Fibroblast of villous mesenchyme (primary cell): ENCODE measurements at places on chromosomes 6 and 20. TPM values are rescaled to one million over a fixed set of nuclear protein-coding genes. Genes with fewer than 3 reads are reported as not detected.

WFDC12 gene
- not detected in 2 replicates for total RNA-seq

SNX9 gene
- 37.6 and 39.6 TPM in 2 replicates for total RNA-seq

THBS2 gene
- 374 and 478 TPM in 2 replicates for total RNA-seq

ASIP gene
- not detected in 2 replicates for total RNA-seq

APMAP gene
- total RNA-seq: 72.2 and 81.2 TPM in 2 replicates

CCN5 gene
- 0.32 and 1.7 TPM in 2 replicates for total RNA-seq

CD24 gene
- total RNA-seq: 1.3 and 4.3 TPM in 2 replicates

ZC2HC1B gene
- not detected in 2 replicates for total RNA-seq

DNA sequence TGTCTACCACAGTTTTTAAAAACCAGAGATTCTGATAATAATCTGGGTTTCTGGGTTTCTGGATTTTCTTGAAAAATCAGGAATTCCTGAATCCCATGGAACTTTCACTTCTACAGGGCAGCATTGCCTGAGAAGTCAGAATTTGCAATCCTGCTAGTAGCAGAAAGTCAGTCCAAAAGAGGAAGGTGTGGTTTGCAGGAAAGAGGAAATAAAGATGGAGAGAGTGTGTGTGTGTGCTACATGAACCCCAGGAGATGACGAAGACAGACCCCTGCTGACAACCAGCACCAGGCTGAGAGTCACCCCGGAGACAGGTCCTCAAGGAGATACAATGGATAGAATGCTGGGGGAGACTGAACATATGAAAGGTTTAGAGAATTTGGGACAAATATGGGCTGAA lies 44.9 kb downstream of the PRND start:
- DNase-seq: no peak

- DNase-seq: peak; percentile 41
Observed at GRCh38 chr6:16438718-16439591, 200.6 kb downstream of the GMPR start.

DNA sequence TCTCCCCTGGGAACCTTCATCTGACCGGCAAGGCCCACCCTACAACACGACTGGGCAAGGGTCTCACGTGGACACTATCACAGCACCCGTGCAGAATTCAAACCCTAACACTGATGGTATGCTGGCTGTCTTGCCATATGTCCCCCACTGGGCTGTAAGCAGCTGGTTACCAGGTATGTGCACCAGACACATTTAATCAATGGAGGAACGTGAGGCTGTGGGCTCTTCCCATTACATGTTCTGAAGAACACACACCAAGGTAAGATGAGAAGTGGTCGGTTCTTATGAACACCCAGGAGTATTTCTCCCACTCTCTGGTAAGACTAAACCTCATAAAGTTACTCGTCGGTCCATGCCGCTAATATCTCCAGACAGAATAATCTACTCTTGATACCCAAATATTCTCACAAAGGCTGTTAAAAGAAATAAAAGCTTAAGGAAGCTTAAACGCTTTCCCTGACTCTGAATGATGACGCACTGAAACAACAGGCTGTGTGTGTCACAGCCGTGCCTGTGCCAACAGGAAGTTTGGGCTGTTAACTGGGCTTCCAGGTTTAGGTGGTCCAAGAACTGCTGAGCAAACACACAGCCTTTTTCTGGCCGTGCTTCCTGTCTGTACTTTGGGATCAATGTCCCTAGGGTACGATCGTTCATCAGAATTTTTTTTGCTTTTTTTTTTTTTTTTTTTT lies 75.3 kb downstream of the SLC23A2 start:
- peak; percentile 88 for DNase-seq

DNA sequence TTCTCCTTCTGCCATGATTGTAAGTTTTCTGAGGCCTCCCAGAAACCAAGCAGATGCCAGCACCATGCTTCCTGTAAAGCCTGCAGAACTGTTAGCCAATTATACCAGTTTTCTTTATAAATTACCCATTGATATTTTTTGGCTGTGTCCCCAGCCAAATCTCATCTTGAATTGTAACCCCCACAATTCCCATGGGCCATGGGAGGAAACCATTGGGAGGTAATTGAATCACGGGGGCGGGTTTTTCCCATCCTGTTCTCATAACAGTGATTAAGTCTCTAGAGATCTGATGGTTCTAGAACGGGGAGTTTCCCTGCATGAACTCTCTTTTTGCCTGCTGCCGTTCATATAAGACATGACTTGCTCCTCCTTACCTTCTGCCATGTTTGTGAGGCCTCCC lies 788.5 kb downstream of the C6orf118 start:
- DNase-seq: no peak

GRCh38 chr6:44850312-44850711 lies 462.8 kb downstream of the CDC5L start:
- no peak for DNase-seq

DNA sequence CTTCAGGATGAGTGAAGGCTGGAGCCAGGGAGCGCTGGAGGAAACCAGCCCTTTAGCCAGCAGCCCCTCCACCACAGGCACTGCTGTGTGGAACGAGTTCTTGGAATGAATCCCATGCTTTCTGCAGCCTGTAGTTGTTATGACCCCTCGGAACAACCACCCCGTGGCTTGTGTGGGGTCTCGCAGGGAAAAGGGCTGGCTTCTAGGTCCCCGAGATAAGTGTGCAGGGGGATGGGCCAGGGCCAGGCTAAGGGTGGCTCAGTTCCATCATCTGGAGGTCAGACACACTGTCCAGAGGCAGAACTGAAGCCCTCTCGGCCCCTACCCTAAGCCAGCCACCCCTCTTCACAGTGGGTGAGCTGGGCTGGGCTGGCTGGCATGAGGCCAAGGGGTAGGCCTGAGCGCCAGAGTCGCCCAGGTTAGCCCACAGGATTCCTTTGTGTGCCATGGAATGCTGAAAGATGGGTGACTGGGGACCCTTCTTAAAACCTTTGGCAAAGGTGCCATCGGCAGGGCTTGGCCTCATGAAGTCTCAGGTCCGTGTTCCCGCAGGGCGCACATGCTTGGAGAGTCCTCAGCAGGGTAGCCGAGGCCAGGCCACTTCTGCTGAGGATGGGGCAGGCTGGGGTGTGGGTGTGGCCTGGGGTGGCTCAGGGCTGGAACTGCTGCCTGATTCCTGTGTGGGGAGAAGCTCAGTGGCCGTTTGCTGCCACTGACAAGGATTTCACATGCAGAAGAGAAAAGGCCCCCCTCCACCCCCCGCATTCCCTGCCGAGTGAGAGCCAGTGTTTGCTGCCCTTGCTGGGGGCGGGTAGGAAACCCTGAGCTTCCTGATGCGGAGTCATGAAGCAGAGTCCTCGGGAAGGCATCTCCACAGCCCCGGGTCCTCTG lies 24.6 kb downstream of the SPATA2 start:
- DNase-seq: no peak

- no peak for DNase-seq
Observed at GRCh38 chr6:29948277-29948676, 5.9 kb downstream of the HLA-A start.

GRCh38 chr20:330233-331149 lies 5.1 kb downstream of the SOX12 start:
- peak; percentile 77 for DNase-seq

GRCh38 chr20:5770231-5770986 lies 20.2 kb downstream of the SHLD1 start:
- DNase-seq: no peak

GRCh38 chr6:12150812-12151432 lies 138.8 kb downstream of the HIVEP1 start:
- DNase-seq: peak; percentile 33

- DNase-seq: peak; percentile 17
Observed at GRCh38 chr6:68778356-68779020, 143.4 kb downstream of the ADGRB3 start.

GRCh38 chr6:17116117-17116440 lies 14.2 kb downstream of the STMND1 start:
- DNase-seq: no peak

- peak; percentile 57 for DNase-seq
Observed at GRCh38 chr6:83536034-83536646, 23.8 kb downstream of the PRSS35 start.

DNA sequence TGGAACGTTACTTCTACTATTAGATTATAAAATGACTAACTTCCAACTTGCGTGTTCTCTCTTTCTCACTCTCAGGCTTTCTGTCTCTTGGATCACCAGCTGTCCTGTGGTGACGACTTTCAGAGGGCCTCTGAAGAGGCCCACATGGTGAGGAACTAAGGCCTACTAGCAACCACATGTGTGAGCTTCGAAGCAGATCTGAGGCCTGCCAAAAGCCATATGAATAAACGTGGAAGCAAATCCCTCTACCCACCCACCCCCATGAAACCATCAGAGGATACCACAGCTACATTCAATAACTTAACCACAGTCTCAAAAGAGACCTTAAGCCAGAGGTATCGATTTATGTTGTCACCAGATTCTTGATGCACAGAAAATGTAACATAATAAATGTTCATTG lies 13.5 kb upstream of the BMP5 start:
- DNase-seq: no peak
